Activated CD4-positive, alpha-beta memory T cell treated with anti-CD3 and anti-CD28 coated beads, Interleukin-2, amount 10 ng/mL, durations not matched to agents 7 days and 5 days (primary cell): ENCODE measurements at places on chromosomes 11 and 22. TPM values are rescaled to one million over a fixed set of nuclear protein-coding genes. Genes with fewer than 3 reads are reported as not detected.

GRCh38 chr11:97409141-97409540 lies 1019.3 kb downstream of the JRKL start:
- DNase-seq = no peak

The KRTAP5-10 gene
- total RNA-seq = not detected

DNA sequence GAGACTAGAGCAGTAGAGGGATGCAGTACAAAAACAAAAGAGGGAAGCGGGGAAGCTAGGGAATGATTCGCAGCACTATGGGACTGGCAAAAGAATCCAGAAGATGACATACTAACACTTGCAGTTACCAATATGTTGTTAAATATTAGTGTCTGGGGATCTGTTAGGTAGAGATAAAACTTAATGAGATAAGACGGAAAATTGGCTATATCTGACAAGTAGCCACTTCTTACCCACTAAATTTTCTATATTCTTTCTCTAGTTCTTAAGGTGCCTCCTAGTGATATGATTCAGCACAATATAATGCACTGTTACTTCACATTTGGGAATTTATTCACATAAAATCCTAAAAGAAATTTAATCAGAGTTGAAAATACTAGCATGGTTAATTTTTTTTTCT lies 30.8 kb downstream of the CCDC90B start:
- no peak for DNase-seq

The STK33 gene
- total RNA-seq = 0.71 TPM

DNA sequence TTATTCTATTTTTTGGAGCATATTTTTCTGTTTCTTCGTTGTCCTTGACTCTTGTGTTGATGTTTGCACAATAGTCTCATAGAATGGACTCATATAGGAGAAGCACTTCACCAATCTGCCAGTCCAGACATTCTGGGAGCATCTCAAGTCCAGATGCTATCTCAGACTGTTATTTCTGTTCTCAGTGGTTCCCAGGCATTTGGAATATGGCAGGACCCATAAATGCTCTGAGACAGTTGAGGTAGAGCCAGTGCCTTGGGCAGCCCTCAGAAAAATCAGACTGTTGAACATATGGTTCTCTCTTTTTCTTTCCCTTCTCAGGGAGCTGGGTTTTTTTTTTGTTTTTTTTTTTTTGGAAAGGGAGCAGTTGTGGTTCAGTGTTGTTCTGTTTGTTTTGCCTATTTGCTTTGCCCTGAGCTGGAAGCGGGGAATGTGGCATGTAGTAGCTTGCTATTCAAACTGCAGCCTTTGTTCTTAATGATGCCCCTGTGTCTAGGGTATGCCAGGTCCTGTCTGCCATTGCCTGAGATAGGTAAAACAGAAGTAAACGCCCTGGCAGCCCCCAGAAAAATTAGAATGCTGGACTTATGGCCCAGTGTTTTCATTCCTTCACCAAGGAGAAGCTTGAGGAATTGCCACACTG lies 3.7 kb upstream of the MS4A2 start:
- DNase-seq = no peak

- DNase-seq = no peak
Observed at GRCh38 chr22:42871146-42872050, 14.3 kb upstream of the ARFGAP3 start.

GRCh38 chr11:122732342-122733315 lies 77.1 kb downstream of the UBASH3B start:
- no peak for DNase-seq

- no peak for DNase-seq
Observed at GRCh38 chr22:46356496-46357480, 21.3 kb downstream of the TRMU start.

DNA sequence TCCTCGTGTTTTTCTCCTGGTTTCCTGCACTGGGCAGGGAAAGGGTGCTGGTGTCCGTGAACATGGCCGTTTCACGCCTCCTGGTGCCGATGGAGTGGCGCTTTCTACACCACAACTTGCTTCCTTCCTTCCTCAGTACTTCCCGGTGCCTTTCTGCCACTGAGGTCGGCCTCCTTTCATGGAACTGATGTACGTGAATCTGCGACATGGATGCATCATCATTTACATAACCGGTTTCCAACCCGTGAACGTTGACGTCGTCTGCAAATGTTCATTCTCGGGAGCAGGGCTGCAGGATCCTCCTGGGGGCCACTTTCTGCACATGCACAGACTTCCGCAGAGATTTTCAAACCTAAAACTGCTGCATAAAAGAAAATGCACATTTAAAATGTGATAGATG lies 474.4 kb downstream of the BRD1 start:
- no peak for DNase-seq

- DNase-seq = no peak
Observed at GRCh38 chr22:35752006-35752862, 34.6 kb downstream of the APOL5 start.

GRCh38 chr22:49944399-49944891 lies 16.1 kb upstream of the PIM3 start:
- no peak for DNase-seq

DNA sequence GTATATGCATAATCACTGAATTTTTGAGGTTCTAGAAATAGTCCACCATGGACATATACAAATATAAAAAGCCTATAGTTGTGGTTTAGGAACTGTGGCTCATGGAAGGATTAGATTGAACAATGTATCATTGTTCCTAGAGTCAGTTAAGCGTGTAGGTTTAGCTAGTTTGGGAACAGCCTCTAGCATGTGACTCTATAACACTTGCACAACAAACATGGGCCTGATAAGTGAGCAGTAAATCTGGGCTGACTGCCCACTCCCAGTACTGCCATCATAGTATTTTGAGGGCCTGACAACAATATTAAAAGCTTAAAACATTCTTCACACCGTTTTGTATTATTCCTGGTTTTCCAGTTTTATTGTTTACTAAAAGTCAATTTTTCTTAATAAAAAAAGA lies 47.0 kb downstream of the YAP1 start:
- DNase-seq = no peak

DNA sequence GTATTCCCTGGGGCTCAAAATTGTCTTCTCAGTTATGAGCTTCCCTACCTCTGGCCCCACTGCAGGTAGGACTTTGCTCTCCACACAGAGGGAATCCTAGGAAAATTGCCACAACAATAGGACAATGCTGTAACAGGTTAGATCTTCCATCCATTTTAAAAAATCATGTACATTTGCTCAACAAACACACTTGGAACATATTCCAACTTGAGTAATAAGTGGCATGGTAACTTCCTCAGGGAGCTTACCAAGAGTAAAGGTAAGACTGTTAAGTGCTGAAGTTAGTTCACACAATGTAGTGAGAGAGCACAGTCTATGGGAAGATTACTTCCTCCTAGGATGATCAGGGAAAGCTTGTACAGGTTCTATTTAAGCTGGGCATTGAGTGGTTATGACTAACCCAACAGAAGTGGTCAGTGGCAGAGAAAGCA lies 78.9 kb upstream of the BIRC3 start:
- no peak for DNase-seq

The ARCN1 gene
- total RNA-seq = 141 TPM

DNA sequence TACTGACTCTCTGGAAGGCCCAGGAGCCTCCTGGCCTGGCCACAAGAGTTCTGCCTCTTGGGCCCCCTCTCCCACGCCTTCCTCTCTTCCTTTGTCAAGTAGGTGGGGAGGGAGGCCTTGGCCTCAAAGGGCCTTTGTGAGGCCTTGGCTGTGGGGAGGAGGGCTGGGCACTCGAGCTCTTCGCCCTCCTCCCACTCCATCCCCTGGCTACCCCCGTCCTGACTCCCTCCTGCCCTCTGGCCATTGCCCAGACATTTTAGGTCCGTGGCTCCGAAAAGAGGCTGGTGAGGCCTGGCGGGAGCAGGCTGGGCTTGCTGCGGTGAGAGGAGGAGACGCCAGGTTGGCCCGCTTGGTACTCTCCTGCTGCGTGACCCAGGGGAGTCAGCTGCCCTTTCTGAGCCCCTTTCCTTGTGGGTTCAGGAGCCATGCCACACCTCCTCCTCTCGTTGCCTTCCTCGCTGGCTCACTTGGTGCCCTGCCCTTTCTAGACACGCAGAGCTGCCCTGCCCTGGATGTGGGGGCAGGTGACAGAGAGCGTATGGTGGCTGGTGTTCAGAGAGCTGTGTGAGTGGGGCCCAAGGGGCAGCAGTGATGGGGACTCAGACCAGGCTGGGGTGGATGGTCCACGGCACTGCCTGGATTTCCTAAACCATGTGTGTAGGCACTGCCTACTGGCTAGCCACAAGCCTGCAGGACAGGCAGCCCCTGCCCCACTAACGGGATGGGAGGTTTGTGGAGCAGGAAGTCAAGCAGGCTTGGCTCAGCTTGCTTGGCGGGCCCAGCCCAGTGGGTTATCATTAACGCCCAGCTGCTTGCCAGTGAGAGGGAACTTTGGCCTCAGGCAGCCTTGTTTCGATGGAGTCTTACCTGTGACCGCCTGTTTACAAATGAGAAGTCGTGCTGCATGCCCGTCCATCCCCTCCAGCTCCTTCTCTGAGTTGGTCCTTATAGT lies 15.8 kb upstream of the OMP start:
- no peak for DNase-seq

DNA sequence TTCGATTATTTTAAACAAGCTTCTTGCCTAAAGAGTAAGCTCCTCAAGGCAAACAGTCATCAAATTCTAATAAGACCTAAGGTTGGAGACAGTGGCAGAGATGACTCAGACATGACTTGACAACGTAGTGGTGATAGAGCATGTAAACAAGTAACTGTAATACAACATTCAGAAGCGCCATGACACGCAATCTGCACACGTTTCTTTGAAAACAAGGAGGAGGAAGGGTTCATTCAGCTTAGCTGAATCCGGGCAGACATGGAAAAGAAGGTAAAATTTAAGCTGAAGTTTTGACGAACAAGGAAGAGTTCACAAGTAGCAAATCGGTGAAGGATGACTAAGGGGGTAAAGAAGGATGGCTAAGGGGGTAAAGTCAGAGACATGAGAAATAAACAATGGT lies 152.4 kb upstream of the ZC3H12C start:
- DNase-seq = no peak
